Right ventricle myocardium inferior (tissue), 1 donor: ENCODE measurements at places on chromosomes 3 and 15.
A peak's percentile ranks its signal among the peaks of the same experiment; 100 is the strongest.

DNA sequence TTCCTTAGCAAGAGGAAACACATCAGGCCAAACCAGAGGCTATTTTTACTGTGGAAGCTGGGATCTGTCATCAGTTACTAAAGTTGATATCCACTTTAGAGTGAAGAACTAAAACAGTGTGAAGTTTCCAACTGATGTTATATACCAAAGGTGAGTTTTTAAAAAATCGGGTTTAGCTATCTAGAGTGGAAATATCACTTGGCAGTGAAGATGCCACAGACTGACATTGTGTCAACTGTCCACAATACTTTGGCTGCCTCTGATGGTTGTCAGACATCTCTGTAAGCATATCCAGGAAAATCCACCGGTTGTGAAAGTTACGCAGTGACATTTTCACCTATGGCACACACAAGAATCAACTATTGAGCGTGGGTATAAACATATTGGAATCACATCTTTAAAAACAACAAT lies 9.2 kb downstream of the ZIC1 start:
- DNase-seq = no peak

- no peak for DNase-seq
Measured at GRCh38 chr3:17339132-17339575, 403.3 kb downstream of the TBC1D5 start.

DNA sequence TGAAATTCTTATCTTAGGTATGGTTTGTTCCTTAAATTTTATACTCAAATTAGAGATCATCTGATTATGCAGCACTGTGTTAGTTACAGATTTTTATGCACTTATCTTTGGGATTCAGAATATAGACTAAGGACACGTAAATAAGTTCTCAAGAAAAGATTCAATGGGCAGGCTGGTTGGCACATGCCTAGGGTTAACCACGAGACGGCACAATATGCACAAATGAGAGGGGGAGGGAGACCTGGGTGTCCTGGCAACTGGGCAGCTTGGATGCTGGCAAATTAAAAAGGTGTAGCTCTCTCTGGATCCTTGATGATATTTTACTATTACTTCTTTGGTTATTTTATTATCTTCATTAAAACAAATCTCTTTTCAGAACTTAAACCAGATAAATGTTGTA lies 672 bp downstream of the AADAC start:
- DNase-seq = no peak

DNA sequence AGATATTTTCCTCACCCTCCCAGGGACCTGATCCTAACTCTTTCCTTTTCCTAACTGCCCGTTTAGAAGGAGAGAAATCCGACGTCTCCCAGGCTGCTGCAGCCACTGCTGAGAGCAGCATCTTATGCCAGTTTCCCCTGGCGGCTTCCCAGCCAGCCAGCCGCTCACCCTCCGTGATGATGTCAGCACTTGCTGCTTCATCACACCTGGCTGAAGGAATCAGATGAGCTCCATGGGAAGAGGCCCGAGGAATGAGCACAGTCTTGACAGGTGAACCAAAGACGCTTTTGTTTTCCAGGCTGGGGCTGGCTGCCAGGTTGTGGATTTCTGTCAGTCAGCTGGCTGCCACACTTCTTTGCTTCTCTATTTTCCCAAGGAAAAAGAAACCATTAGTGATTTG lies 445.1 kb upstream of the RBMS3 start:
- DNase-seq = peak; percentile 37

DNA sequence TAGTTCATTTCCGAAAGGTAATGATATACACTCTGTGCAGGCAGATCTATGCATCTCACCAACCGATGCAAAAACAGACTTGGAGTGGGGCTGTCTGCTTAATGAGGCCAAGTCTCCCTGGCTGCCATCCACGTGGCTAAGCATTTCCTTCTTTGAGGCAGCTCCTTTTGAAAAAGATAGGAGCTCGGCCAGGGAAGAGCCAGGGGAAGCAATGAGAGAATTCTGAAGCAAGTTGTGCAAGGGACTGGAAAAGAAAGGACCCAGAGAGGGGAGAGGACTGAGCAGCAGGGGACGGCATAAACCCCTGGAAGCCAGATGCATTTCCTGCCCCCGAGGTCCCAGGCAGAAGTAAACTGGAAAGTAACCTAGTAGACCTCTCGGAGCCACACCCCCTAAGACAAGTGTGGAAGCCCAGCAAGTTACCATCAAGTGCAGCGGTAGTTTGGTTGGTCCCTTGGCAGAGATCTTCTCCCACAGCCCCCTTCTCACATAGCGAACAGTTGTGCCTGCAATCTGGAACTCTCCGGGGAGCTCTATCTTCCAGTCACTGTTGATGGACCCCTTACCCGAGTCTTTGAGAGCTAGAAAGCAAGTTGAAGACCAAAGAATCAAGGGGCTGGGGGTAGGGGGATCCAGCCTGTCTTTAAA lies 288.2 kb downstream of the ADAMTS17 start:
- DNase-seq = no peak

DNA sequence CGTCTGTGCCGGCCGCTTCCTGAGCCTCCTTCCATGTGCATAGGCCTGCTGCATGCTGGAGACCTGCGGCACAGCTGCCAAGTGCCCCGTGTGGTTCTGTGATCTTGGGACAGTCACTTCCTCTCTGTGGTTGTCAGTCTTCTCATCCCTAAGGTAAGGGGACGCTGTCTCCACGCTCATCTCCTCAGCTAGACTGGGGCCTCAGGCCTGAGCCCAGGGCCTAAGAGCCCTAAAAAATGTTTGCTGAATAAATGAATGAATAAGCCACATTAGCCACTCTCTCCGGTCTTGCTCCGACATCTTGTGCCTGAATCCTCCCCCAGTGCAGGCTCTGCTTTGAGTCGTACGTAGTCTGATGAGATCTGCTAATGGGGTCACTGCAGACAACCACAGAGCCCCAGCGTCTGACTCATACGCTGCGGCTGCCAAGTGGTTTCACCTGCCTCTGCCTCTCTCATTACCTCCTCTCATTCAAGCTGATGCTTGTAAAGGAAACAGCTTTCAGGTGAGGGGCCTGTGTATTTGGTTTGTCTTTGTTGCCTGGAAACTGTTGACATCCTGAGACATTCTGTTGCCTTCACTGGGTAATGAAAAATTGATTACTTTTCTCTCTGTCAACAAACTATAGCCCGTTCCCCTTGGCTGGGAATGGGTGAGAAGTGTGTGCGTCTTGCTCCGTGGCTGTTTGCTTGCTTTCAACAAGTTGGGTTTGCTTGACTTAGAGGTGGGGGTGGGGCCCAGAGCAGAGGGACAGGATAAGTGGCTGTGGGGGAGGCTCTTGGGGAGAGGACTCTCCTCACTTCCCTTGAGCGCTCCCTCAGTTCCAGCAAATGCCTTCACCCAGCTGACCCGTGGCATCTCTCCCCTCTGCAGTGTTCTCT lies 15.9 kb downstream of the RPLP1 start:
- DNase-seq = no peak

DNA sequence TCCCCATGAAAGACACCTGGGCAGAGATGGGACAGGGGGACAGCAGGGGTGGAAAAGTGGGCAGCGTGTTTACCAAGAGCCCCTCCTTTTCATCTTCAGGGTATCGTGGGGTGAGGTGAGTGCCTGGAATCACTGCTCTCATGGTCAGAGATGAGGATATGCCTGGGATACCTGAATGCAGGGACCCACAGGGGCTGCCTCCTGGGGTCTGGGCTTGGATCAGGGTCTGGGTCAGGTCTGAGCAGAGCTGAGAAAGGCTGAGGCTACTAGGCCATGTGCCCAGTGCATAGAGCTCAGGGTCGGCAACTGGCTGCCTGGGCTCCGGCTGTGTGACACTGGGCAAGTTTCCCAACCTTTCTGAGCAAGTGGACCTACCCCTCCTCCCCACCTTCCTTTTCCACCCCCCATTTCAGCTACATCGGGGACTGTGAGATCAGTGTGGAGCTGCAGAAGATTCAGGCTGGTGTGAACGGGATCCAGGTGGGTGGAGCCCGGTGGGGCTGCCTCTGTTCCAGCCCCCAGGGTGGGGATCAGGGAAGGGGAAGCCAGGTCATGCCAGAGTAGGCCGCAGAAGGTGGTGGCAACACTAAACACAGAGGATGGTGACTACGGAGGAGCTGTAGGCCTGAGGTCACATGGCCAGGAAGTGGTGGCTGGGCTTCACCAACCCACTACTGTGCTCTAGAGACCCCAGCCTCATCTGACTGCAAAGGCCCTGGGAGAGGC lies 24.5 kb downstream of the ESYT3 start:
- no peak for DNase-seq
